ENCODE measurements at places on chromosomes 13 and 19.

DNA sequence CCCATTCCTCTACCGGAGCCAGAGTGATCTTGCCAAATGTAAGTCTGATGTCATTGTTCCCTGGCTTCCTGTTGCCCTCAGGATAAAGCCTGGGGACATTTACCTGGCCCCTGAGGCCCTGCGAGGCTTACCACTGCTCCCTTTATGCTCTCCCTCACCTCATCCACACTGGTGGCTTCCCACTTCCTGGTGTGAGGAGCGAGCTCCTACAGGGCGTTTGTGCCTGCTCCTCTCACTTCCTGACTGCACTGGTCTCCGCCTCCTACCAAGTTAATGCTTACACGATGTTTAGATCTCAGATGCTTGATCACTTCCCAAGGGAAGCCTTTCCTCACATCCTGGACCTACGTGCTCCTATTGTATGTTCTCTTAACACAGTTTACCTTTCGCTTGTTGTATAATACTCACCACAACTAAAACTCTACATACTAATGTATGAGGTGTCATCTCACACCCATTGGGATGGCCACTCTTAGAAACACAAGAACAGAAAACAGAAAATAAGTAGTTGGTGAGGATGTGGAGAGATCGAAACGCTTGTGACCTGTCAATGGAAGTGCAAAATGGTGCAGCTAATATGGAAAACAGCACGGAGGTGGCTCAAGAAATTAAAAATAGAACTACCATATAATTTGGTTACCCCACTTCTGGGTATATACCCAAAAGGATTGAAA lies 177.6 kb downstream of the SHISA2 start:
- DNase-seq: no peak

DNA sequence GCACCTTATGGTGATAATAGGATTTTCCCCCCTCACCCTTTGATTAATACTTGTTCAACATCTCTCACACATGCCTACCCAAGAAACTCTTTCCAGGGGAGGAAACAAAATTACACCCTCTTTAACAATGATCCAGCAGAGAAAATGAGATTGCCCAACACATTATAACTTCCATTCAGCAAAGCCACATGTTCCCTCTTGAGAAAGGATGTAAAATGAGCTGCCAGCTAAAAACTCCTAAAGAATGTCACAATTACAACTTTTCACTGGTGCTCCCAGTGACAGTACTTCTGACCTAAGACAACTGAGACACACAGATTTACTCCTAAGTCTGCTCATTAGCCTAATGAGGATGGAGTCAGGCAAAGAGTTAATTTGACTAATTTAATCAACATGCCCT lies 621.4 kb downstream of the DIAPH3 start:
- no peak for DNase-seq

DNA sequence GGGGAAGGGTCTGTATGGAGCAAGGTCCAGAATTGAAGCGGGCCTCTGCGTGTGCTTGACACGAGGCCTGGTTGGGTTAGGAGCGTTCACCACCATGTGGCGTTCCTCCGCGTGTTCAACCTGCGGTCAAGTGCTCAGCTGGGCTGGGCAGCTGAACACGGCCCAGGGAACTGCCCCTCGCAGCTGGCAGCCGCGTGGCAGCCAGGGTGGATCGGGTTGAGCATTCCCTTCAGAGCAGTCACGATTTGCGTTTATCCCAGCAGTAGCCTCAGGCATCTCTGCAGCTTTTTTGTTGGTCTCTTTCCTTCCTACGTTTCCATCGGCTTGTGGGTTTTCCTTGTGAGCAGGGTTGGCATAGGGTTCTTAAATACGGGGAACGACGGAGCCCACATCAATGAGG lies 28.7 kb upstream of the F2RL3 start:
- no peak for DNase-seq

DNA sequence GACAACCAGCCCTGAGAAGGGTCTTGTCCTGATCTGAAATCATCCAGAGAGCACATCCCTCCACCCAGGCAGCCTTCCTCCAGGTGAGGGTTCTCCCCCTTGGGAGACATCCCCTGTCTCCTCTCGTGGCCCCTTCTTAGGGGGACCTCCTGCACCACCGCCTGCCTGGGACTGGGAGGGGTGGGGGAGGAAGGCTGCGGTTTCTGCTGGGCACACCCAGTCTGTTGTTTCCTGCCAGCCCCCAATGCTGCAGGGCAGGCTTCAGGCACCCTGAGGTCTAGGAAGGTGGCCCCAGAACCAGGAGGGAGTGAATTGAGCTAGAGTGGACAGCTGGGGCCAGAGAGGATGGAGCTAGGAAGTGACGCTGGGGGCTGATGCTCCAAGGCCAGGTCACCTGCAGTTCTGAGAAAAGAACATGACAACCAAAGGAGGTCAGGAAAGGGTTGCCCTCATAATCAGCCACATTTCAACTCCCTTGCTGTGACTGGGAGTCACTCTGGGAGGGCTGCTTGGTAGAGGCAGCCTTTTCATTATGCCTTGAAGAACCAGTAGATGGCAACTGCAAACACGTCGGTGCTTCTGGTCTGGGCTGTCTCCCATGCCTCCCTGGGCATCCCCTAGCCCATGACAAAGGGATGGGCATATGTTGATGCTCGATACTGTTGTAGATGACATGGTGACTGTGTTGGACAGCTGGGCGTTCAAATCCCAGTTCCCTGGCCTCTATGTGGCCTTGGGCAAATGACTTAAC lies 1.4 kb downstream of the ARHGEF18 start:
- DNase-seq: peak; percentile 57

DNA sequence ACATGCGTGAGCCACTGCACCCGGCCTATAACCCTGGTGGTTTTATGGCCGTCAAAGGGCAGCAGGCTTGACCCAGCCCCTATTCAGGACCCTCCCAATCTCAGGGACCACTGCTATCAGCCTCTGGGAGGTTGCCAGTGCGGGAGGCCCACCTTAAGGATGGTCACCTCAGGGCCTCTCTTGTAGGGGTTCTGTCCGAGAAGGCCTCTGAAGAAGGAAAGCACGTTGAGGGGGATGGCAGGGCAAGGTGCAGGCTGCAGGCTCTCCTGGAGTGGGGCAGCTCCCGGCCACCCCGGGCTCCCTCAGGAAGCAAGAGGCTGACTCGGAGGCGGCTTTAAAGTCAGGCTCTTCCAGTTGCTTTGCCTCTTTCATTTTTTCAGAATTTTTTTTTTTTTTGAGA lies 6.0 kb upstream of the GRTP1 start:
- DNase-seq: no peak

GRCh38 chr13:98187965-98188261 lies 10.8 kb upstream of the RNF113B start:
- DNase-seq: no peak

DNA sequence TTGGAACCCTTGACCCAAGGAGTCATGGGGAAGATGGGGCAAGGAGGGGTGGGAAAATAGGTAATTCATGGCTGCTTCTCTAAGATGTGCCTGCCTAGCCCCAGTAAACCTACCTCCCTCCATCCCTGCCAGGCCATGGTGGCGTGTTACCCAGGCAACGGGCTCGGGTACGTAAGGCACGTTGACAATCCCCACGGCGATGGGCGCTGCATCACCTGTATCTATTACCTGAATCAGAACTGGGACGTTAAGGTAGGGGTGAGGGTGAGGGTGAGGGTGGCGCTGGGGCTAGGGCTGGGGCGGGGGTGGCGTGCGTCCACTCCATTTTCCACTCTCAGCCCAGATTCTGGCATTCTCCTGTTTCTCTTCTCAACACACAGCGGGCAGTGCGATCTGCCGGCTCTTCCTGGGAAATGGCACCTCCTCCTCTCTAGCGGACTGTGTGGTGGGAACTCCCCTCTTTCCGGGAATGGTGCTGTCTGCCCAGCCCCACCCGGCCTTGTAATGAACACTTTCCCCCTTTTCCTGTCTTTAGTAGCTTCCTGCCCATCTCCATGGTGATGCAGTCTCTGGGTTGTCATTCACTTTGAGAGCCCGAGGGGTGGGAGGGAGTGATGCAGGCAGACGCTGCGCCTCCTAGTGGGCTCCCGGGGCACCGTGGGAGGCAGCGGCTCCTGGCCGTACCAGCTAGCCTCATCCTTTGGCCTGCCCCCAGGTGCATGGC lies 7.6 kb downstream of the EGLN2 start:
- peak; percentile 87 for DNase-seq

- no peak for DNase-seq
Observed at GRCh38 chr13:41802684-41803444, 158.0 kb downstream of the VWA8 start.

- DNase-seq: no peak
Observed at GRCh38 chr13:21576426-21576825, 27.5 kb downstream of the MICU2 start.

DNA sequence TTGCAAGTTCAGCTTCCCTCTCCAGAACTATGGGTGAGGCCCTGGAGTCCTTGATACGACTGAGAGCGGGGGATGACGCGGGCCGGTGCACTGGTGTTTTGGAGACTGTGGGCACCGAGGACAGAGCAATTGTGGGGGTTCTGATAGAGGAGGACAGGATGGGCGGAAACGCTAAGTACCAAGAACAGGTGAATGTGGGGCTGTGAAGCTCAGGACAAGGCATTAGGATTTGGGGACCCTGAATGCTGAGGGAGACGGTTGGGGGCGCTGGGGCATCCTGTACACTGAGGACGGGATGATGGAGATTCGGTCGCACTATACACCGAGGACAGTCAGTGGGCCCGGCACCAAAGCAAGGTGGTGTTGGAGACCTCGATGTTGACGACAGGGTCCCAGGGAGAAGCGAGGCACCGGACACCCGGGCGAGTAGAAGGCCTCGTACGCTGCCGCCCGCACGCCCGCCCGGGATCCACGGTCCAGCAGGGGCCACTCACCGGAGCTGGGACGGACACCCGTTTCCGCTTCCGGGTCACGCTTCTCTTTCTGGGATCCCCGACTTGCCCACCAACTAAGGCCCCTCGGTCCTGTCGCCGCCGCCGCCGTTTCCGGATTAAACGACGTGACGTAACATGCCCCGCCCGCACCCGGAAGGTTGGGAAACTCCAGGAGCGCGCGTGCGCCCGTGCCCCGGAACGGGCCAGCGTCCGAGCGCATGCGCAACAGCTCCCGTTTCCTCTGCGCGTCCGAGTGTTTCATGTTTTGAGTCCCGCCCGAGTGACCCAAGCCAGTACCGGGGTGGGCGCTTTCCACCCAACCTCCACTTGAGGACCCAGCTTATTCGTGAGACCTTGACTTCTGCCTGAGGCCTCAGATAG lies at the start of gene CHMP2A:
Gene CHMP2A, minus strand, starts transcription at position 612 of the 875 bp plus-strand sequence. CDS start 893 bp downstream, outside the sequence.
- peak; percentile 97 for DNase-seq

DNA sequence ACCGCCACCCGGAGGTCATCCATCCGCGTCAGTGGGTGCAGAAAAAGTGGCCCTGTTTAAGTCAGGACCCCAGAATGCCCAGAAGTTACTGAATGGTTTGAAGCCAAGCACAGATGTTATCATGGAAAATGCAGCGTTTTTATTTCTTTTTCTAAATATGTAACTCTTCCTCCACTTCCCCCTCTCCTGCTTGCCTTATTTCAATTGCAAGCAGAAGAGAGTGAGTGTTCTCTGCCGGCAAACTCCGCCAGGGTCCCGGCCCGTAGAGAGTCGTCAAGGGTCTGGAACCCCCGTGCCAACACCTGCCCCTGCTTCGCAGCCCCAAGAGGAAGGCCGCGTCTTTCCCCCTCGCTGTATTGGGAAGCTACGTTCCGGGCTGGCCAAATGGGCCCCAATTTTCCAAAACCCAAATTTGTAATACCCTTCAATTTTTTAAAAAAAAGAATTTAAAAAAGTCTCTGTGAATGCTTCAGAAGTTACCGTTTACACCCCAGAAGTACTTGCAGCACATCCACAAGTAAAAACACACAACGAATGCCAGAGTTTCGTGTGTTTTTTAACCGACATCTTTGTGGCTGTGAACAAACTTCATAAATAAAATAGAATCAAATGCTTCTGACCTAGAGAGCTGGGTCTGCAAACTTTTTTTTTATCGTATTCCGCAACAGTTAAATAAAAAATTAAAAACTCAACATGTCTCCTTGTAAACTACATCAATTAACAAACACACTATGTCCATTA lies 712 bp upstream of the PDX1 start:
- no peak for DNase-seq

GRCh38 chr19:42108527-42109389 lies 23.5 kb downstream of the POU2F2 start:
- DNase-seq: peak; percentile 85

Data from CD4-positive, alpha-beta memory T cell (primary cell).